ENCODE measurements at places on chromosomes 3 and 15.

- no peak for DNase-seq
These were observed 10.1 kb upstream of the GPR171 start for GRCh38 chr3:151213151-151213550.

DNA sequence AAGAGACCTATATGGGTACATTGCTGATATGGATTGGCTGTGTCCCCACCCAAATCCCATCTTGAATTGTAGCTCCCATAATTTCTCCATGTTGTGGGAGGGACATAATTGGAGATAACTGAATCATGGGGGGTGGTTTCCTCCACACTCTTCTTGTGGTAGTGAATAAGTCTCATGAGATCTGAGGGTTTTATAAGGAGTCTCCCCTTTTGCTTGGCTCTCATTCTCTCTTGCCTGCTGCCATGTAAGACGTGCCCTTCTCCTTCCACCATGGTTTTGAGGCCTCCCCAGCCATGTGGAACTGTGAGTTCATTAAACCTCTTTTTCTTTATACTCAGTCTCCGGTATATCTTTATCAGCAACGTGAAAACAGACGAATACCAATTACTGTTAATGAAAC lies 5.0 kb upstream of the ARRDC4 start:
- DNase-seq = no peak

- DNase-seq = no peak
These were observed 58.1 kb downstream of the CD200 start for GRCh38 chr3:112390783-112391641.

- DNase-seq = no peak
These were observed 28.6 kb downstream of the TMEM202 start for GRCh38 chr15:72426753-72427152.

DNA sequence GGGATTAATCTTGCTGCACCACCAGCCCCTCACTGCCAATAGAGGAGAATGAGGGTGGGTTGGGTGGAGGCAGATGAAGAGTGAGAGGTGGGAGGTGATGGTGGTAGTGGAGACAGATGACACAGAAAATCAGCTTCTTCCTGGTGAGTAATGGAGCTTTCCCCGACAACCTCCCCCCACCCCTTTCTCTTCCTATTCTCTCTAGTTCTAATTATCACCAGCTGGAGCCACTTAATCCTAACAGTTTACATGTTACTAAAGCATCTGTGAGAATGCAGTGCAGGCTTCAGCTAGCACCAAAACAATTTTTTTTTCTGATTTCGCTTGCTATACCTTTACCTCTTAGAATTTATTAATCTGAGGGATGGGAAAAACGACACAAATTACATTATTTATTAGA lies 116.1 kb upstream of the DNAJC19 start:
- DNase-seq = no peak

DNA sequence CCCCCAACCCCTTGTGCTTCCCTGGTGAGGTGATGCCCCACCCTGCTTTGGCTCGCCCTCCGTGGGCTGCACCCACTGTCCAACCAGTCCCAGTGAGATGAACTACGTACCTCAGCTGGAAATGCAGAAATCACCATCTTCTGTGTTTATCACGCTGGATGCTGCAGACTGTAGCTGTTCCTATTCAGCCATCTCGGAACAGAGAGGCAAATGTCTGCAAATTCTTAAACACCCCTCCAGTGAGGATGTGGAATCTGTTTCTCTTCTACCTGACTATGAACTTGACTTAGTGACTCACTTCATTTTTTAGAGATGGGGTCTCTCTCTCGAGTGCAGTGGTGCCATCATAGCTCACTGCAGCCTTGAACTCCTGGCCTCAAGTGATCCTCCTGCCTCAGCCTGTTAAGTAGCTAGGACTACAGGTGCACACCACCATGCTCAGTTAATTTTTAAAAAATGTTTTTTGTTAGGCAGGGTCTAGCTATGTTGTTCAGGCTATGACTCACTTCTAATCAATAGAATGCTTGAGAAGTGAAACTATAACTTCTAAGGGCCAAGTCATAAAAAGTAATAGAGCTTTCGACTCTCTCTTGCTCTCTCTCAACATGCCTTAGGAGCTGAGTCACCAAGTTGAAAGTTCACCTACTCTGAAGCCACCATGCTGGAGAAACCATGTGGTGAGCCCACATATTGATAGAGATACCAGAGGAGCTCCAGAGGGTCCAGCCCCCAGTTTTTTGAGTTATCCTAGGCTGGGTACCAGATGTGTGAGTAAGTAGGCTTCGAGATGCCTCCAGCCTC lies 11.5 kb upstream of the PARP14 start:
- no peak for DNase-seq

Measured in activated naive CD4-positive, alpha-beta T cell treated with anti-CD3 and anti-CD28 coated beads, Interleukin-2, amount 10 ng/mL, durations not matched to agents 7 days and 5 days (primary cell).